ENCODE measurements at places on chromosomes 12 and 14.

DNA sequence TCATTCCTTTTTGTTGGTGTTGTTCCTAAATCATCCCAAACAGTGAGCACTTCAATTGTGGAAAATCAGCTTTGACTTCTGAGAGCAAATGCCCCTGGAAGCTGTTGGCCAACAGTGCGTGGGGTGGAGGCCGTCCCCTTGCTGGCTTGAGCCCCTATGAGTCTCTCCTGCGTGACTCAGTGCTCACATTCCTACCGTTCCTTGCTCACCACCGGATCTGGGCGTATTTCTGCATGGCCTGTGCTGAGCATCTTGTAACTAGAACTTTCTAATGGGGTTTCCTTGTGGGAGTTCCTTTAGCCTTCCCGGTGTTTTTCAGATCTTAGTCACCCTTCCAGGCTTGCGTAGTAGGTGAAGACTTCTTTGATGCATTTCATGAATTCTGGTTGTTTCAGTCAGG lies 14.7 kb downstream of the SERPINA1 start:
- H3K4me3 ChIP-seq, result no peak overlapping the region
- no peaks in the 10 kb centered on the region for H3K4me1 ChIP-seq
- DNase-seq, result no peak
- no peaks in the 10 kb centered on the region for H3K27me3 ChIP-seq
- no peaks in the 10 kb centered on the region for H3K36me3 ChIP-seq

DNA sequence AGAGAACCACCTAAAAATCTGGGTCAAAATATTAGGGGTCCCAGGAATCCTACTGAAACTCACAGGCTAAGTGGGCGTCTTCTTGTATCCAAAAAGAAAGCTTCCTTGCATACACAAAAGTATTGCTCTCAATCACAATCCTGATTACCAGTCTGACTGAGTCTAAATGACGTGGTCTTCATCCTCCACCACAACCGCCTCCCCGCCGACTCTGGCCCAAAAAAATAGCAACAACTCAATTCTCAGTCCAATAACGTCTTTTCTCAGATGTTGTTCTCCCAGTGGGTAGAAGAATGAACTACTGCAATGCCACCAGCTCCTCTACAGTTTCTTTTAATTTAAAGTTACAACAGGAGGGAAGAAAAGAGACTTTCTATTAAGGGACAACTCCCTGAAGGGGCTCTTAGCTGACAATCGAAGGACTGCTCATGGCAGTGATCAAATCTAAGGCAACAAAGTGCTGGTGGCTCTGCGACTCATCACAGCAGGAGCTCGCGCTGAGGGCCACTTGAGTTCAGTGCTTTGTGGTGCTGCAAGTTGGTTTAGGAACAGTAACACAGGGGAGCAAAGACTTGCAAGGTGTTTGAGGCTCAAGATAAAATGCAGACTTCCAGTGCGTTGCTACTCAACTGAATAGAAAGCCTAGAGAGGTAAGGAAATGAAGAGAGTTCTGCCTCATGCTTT lies 394.1 kb downstream of the BCAT1 start:
- H3K36me3 ChIP-seq, result no peaks in the 10 kb centered on the region
- no peak overlapping the region for H3K4me3 ChIP-seq
- H3K4me1 ChIP-seq, result peaks cover 4% of the 10 kb centered on the region

- H3K27ac ChIP-seq, result no peak overlapping the region
- DNase-seq, result no peak
- no peaks in the 10 kb centered on the region for H3K27me3 ChIP-seq
- no peaks in the 10 kb centered on the region for H3K36me3 ChIP-seq
- no peak overlapping the region for H3K4me3 ChIP-seq
- H3K4me1 ChIP-seq, result no peaks in the 10 kb centered on the region
These were observed 19.7 kb downstream of the VDR start for GRCh38 chr12:47885012-47885501.

- no peak overlapping the region for H3K27ac ChIP-seq
- no peaks in the 10 kb centered on the region for H3K27me3 ChIP-seq
- DNase-seq, result no peak
- no peaks in the 10 kb centered on the region for H3K4me1 ChIP-seq
- H3K4me3 ChIP-seq, result no peak overlapping the region
These were observed 29.6 kb downstream of the VRK1 start for GRCh38 chr14:96826818-96827217.

DNA sequence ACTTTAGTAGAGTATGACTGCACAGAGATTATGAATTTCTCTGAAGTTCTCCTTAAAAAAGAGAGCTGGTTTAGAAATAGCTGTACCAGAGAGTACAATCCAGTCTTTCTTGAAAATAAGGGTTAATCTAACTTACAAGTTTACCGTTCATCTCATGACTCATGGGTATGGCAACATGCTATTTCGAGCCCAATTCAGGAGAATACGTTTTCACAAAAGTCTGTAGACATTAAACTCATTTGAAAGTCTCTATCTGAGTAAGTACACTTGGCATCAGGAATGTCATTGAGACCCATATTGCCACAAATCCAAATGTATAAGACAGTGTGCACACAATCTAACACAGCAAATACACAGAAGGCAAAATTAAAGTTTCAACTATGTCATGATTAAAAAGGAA lies 160.5 kb downstream of the PIK3C2G start:
- no peak overlapping the region for H3K27ac ChIP-seq
- no peaks in the 10 kb centered on the region for H3K4me1 ChIP-seq

GRCh38 chr12:58850826-58851225 lies 69.5 kb downstream of the LRIG3 start:
- H3K27ac ChIP-seq, result no peak overlapping the region
- no peak for DNase-seq
- no peaks in the 10 kb centered on the region for H3K36me3 ChIP-seq
- H3K27me3 ChIP-seq, result no peaks in the 10 kb centered on the region
- H3K4me3 ChIP-seq, result no peak overlapping the region

- H3K4me3 ChIP-seq, result no peak overlapping the region
- no peak overlapping the region for H3K27ac ChIP-seq
- DNase-seq, result no peak
- no peaks in the 10 kb centered on the region for H3K36me3 ChIP-seq
These were observed 10.0 kb downstream of the KNTC1 start for GRCh38 chr12:122537021-122537420.

DNA sequence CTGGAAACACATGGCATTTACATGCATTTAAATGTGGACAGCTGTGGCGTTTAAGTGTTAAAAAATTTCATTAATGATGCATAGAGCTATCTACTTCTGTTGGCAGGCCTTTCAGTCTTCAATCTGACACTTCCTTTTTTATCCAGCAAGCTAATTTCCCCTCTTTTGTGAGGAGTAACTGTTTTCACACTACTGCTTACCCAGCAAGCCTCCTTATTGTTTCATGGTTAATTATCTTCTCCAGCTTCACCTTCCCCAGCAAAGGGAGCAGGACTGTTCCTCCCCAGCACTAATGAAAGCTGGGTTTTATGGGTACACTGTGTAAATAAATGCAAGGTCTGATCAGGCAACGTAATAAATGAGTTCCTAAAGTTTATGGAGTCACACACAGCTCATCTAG lies 129.4 kb upstream of the NPAS3 start:
- no peaks in the 10 kb centered on the region for H3K27me3 ChIP-seq
- no peak overlapping the region for H3K27ac ChIP-seq
- H3K4me1 ChIP-seq, result no peaks in the 10 kb centered on the region
- no peak for DNase-seq
- H3K36me3 ChIP-seq, result no peaks in the 10 kb centered on the region
- H3K4me3 ChIP-seq, result no peak overlapping the region

DNA sequence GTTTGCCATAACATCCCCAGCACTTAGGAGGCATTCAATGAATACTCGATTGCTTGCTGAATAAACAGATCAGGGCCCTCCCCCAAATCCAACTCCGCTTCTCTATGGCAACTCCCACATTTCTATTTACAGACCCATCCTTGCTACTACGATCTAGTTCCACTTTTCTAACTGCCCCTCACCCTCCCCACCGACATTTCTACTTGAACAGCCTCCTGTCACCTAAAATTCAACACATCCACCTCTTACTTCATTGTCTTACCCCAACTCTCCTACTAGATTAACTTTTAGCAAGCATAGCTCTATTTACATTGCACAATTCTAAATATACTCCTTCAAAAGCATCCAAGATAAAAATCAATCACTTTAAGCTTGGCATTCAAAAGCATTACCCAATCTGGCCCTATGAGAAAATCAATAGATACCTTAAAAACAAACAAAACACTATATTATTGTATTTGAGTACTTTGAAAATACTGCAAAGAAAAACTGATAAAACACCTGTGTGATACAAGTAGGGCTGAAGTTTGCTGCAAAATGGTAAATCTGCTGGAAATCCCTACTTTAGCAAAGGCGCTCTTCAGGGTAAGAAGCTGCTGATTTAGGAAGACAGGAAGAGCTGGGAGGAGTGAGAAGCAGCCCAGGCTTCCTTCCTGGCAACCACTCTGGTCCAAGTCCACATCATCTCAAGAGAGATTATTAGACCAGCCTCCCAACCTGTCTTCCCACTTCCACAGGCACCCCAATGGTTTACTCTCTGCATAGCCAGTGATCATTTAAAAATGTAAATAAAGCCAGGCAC lies 96.4 kb downstream of the HECTD4 start:
- no peak overlapping the region for H3K27ac ChIP-seq
- H3K4me3 ChIP-seq, result no peak overlapping the region
- DNase-seq, result no peak
- no peaks in the 10 kb centered on the region for H3K36me3 ChIP-seq
- no peaks in the 10 kb centered on the region for H3K27me3 ChIP-seq

- H3K4me1 ChIP-seq, result peaks cover 6% of the 10 kb centered on the region
- no peak overlapping the region for H3K4me3 ChIP-seq
- H3K27ac ChIP-seq, result no peak overlapping the region
- no peaks in the 10 kb centered on the region for H3K27me3 ChIP-seq
These were observed 3.4 kb downstream of the ASCL1 start for GRCh38 chr12:102960766-102961465.

- no peak for DNase-seq
- no peaks in the 10 kb centered on the region for H3K36me3 ChIP-seq
- no peak overlapping the region for H3K4me3 ChIP-seq
- no peaks in the 10 kb centered on the region for H3K4me1 ChIP-seq
- H3K27ac ChIP-seq, result no peak overlapping the region
- no peaks in the 10 kb centered on the region for H3K27me3 ChIP-seq
These were observed 27.0 kb downstream of the IL26 start for GRCh38 chr12:68198507-68199086.

DNA sequence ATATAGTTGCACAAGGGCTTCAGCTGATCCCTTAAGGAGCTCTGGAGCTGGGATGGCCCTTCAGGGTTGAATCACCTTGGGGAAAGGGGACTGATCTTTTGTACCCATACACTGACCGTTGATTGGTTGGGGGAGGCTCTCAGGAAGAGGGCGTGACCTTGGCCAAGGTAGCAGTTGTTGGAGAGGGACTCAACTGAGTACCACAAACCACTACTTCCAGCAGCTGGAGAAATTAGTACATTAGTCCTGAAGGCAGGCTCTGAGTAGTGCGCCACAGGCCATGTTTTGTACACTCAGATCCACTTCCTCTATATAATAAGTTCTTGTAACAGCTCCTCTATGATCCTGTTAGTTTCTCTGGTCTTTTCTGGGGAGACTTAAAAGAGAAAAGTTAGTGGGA lies 317.6 kb downstream of the CCDC91 start:
- H3K27me3 ChIP-seq, result no peaks in the 10 kb centered on the region
- H3K4me3 ChIP-seq, result no peak overlapping the region
- H3K36me3 ChIP-seq, result no peaks in the 10 kb centered on the region
- H3K4me1 ChIP-seq, result no peaks in the 10 kb centered on the region
- no peak for DNase-seq

GRCh38 chr12:55428331-55429243 lies 2.5 kb downstream of the OR6C76 start:
- no peaks in the 10 kb centered on the region for H3K27me3 ChIP-seq
- DNase-seq, result no peak
- H3K4me3 ChIP-seq, result no peak overlapping the region

All from ovary (tissue), 10 donors.